Fibroblast of lung (primary cell): ENCODE measurements at places on chromosomes 13 and 19. TPM values are rescaled to one million over a fixed set of nuclear protein-coding genes. Genes with fewer than 3 reads are reported as not detected.
A peak's percentile ranks its signal among the peaks of the same experiment; 100 is the strongest.

Gene MEGF8
- polyA plus RNA-seq, result 7.8 and 9.3 TPM in 2 replicates

- no peak for DNase-seq
Measured at GRCh38 chr19:35159606-35160005, 5.1 kb downstream of the FXYD5 start.

- peak; percentile 12 for DNase-seq
Measured at GRCh38 chr19:36686365-36687213, 823 bp upstream of the ZNF567 start.

GRCh38 chr13:73602295-73602694 is 531.9 kb downstream of the KLF12 start:
- DNase-seq, result peak; percentile 49

DNA sequence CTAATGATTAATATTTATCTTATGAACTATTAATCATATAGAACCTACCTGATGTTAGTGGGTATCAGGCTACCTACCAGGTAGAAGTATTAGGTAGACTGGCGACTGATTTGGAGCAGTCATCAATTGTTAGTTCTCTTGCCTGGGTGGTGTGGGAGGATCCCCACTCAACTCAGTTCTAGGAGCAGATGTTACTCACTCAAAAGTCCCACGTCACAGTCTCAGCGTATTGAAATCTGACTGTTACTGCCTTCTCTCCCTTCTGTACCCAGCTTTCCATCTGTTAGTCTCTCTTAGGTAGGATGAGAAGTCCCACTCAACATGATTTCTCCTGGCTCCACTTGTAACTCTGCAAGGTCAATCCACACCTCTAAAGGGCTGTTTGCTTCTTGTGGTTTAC is 102.7 kb downstream of the OLFM4 start:
- no peak for DNase-seq

GRCh38 chr19:37007587-37008220 is 70.5 kb upstream of the ZNF420 start:
- DNase-seq, result peak; percentile 51

DNA sequence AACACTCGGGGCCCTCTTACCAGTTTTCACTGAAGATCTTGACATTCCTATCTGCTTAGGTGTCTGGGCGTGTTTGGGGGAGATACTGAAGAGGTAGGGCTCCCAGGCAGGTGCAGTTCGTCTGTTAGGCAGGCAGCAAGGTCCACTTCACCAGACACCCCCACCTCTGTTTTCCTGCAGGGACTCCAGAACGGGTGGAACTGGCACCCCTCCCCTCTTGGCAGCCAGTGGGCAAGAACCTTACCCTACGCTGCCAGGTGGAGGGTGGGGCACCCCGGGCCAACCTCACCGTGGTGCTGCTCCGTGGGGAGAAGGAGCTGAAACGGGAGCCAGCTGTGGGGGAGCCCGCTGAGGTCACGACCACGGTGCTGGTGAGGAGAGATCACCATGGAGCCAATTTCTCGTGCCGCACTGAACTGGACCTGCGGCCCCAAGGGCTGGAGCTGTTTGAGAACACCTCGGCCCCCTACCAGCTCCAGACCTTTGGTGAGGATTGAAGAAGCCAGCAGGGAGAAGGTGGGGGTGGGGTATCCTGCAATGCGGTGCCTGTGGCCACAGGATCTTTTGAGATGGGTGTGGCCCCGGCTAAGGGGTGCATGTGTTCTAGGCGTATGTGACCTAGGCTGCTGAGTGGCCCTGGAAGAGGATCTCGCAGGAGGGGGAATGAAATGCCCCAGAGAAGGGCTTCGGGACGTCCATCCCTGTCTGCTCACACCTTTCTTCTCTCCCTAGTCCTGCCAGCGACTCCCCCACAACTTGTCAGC is 3.3 kb upstream of the ICAM4 start:
- no peak for DNase-seq
